ENCODE measurements at places on chromosomes 12 and 14.

GRCh38 chr14:21185491-21185890 is 29.6 kb upstream of the OR5AU1 start:
- DNase-seq = peak; percentile 6

DNA sequence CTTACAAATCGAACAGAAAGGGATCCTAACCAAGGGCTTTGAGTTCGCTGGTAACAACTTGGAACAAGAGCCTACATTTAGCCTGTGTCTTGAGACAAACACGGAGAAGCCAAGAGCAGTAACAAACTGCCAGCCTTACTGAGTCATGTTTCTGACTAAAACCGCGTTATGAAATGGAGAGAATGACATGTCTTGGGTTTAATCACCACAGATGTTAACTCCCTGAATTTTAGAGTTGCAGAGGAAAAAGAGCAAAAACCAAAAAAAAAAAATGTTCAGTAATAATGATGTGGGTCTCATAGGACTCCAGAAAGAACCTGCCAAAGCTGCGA is 1.0 kb downstream of the BLTP3B start:
- peak; percentile 77 for DNase-seq

DNA sequence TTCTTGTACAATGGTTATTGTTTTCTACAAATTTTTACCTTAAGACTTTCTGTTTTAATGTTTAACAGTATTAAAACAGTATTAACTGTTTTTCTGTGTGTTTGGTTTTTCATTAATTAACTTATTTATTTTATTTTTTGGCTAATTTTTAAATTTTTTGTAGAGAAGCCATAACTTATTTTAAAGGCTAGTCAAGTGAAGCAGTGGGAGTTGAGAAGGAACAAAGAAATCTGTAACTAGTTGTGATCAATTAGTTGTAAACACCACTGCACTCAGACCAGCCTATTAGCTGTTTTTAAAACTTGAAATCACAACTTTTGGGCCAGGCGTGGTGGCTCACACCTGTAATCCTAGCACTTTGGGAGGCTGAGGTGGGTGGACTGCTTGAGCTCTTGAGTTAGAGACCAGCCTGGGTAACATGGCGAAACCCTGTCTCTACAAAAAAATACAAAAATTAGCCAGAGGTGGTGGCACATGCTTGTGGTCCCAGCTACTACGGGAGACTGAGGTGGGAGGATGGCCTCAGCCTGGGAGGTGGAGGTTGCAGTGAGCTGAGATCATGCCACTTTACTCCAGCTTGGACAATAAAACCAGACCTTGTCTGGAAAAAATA is 50.9 kb upstream of the HECTD1 start:
- DNase-seq = no peak

DNA sequence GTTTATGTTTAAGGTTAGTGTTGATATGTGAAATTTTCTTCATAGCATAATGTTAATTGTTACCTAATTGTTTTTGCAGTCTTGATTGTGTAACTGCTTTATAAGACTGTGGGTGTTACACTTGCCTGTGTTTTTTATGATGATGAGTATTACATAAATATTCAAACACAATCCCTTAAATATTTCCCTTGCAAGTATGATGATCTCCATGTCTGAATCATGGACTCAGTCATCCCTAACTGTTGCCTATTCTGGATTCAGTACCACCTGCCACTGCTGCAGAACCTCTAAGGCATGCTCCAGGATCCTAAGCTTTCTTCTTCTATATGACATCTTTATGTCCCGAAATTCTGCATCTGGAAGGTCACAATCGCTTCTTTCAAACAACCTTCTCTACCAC is 246.3 kb upstream of the CLEC14A start:
- DNase-seq = no peak

DNA sequence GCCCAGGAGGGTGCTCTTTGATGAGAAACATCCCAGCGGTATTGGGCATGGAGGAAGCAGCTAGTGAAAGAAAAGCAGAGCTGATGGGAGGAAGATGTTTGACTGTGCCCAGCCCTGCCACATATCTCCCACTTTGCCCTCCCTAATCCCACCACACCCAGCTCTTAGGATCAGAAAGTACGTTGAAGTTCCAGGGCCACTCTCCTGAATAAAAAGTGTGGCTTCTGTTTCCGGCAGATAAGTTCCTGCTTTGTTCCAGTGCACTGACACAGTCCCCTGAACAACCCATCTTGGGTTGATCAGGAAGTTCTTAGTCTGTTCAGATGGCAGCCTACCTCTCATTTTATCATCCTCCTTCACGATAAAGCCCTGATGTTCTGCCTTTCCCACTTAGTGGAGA is 16.5 kb downstream of the TPCN1 start:
- DNase-seq = no peak

DNA sequence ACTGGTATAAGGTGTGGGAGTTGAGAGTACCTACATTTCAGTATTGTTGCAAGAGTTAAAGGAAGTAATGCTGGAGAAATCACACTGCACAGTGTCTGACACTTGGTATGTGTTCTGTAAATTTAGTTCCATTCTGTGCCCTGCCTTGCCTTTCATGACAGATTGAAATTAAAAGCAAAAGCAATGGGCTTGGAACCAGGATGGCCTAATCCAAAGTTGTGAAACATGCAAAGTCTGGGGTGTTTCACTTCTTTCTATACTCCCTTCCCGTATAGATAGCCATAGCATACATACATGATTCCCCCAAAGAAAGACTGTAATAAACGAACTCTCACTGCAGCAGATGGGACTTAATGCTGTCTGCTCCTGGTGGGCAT is 281.1 kb downstream of the NRXN3 start:
- no peak for DNase-seq

GRCh38 chr12:68306564-68306963 is 25.6 kb downstream of the MDM1 start:
- no peak for DNase-seq

GRCh38 chr14:93332397-93332852 is 411 bp downstream of the BTBD7 start:
- DNase-seq = no peak

- no peak for DNase-seq
These were observed 227.3 kb upstream of the RTL1 start for GRCh38 chr14:101130861-101131260.

- no peak for DNase-seq
These were observed 125.6 kb downstream of the PDE3A start for GRCh38 chr12:20493934-20494333.

GRCh38 chr14:34237081-34237480 is 225.0 kb downstream of the SPTSSA start:
- no peak for DNase-seq

DNA sequence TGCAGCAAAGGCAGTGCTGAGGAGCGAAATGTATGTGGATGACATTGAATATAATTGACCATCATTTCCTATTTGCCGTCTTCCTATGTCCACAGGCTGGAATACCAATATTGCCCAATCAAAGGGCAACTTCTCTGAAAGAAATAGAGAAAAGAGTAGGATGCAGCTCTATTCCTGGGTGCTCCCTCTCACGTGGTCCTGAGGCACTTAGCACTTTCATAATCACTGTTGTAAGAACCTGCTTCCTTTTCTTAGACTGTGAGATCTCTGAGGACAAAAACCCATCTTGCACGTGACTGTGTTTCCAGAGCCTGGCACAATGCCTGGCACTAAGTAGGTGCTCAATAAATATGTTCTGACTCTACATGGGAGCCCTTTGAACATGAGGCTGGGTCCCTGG is 122.7 kb upstream of the CPM start:
- DNase-seq = no peak

- no peak for DNase-seq
These were observed 64.4 kb upstream of the TRHDE start for GRCh38 chr12:72207486-72208409.

DNA sequence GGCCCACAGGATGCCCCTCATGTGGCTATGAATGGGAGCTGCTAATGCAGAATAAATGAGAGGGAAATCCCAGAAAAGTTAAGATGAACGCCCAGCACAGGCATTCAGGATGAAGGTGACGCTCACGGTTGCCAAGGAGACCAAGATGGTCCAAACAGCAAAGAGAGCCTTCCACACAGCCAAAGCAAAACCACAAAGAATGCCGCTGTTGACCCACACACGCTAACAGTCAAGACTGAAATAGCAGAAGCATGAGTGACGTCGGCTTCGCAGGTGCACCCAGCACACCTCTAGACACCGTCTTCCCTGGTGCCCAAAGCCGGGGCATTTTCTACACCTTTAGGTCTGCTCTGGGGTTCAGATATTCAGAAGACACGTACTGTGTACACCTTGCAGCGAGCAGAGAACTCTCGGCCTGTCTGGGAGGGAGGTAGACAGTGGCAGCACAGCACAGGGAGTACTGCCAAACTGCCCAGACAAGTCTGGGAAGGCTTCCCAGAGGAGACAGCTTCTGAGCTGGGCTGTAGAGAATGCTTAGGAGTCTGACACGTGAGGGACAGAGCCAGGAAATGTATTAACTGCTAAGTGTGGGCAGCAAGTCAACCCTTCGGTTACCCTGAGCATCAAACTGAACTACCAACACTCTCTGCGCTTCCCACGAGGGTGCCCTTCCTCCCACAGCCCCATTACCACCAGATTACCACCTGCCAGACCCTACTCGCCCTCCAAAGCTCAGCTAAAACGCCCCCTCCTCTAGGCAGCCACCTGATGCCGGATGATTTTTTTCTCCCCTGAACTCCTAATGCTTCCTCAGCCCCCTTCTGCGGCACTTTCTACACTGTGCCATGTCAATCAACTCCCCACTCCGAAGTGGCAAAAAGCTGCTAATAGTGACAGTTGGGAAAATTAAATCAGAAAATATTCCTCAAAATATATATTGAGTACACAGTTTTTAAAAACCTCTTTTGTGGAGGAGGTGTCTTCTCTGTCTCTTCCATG is 50.1 kb downstream of the CCDC88C start:
- DNase-seq = no peak
